Activated CD8-positive, alpha-beta memory T cell treated with anti-CD3 and anti-CD28 coated beads for 24 hours (primary cell): ENCODE measurements at places on chromosomes 3 and 15.

GRCh38 chr3:151008699-151009098 is 36.2 kb upstream of the CLRN1 start:
- DNase-seq = no peak

GRCh38 chr3:64677961-64678716 is 9.7 kb downstream of the ADAMTS9 start:
- DNase-seq = no peak

DNA sequence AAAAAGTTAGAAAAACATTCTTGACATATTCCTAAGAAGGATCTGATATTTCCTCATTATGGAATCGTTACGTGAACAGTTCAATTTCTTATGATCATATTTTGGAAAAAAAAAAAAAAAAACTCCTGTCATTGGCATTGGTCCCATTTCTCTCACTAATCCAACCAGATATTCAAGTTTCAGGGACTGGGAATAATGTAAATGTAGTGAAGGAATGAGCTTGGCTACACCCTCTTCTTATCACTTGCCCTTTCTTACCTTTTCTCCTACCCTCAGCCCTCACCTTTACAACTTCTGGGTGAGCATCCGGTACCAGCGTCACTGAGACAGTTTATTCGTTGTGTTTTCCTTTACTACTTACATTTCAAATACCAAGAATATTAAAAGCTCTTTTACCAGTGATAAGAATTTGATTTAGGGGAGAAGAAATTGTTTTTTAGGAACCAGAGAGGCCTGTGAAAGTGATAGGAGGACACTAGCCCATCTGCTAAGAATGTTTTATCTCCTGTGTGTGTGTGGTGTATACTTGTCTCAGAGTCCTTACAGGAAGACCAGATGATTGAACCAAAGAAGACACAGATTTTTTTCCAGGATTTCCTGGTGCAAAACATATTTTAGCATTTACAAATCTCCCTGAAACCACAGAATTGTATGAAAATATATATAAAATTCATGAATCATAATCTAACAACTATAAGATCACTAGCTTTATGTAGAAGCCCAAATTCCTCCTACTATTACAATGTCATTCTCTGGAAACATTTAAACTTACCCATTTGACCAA is 946.7 kb downstream of the ZPLD1 start:
- DNase-seq = no peak

DNA sequence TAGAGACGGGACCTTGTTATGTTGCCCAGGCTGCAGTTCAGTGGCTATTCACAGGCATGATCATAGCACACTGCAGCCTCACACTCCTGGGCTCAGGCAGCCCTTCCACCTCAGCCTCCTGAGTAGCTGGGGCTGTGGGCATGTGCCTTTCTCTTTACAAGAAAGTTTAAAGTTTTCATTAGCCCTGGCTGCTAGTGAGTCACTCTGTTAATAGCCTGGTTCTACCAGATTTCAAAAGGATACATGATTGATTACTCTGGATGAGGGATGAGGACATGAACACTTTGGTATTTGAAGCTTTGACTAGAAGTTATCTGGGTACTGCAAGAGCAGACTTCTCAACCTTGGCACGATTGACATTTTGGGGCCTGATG is 95.1 kb downstream of the DHX36 start:
- DNase-seq = no peak

- DNase-seq = no peak
Observed at GRCh38 chr15:81092559-81092902, 41.5 kb upstream of the CFAP161 start.

- DNase-seq = no peak
Observed at GRCh38 chr15:93861956-93862741, 369.2 kb upstream of the MCTP2 start.

- DNase-seq = no peak
Observed at GRCh38 chr3:148727231-148727630, 29.5 kb downstream of the AGTR1 start.

DNA sequence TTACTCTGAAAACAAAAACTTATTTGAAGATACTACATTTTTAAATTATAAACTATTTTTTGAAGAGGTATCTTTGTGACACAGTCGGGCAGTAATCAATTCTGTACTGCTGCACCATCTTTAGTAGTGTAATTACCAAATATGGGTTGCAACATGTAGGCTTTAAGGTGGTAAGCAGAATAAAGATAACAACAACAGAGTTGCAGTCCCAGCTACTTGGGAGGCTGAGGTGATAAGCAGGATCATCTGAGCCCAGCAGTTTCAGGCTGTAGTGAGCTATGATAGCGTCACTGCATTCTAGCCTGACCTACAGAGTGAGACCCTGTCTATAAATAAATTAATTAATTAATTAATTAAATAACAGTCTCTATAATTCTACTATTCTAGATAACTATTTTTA is 6.0 kb downstream of the PLOD2 start:
- no peak for DNase-seq
